ENCODE measurements at places on chromosomes 2 and 18.

DNA sequence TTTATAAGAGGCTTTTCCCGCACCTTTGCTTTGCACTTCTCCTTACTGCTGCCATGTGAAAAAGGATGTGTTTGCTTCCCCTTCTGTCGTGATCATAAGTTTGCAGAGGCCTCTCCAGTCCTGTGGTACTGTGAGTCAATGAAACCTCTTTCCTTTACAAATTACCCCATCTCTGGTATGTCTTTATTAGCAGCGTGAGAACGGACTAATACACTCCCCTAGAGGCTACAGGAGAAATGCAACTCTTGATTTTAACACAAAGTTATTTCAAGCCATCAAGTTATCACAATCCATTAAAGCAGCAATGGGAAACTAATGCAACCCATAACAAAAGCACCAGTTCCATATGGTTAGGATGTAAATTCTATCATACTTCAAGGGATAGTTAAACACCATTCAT lies 1378.8 kb upstream of the DDX18 start:
- DNase-seq, result no peak

GRCh38 chr2:144876013-144876412 lies 356.1 kb upstream of the ZEB2 start:
- no peak for DNase-seq

DNA sequence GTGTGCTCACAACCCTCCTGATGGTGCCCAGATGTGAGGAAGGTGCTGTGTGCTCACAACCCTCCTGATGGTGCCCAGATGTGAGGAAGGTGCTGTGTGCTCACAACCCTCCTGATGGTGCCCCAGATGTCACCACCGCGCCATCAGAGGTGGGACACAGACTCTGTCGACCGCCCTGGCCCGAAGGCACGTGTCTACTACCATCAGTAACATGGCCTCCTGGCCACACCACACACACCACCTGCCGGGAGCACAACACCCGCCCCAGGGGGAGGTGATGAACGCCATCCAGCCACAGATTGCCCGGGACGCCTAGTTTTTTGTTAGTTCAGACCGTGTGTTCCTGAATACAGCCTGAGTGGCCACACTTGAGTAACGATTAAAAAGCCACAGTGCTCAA lies 24.5 kb downstream of the HDAC4 start:
- DNase-seq, result no peak

DNA sequence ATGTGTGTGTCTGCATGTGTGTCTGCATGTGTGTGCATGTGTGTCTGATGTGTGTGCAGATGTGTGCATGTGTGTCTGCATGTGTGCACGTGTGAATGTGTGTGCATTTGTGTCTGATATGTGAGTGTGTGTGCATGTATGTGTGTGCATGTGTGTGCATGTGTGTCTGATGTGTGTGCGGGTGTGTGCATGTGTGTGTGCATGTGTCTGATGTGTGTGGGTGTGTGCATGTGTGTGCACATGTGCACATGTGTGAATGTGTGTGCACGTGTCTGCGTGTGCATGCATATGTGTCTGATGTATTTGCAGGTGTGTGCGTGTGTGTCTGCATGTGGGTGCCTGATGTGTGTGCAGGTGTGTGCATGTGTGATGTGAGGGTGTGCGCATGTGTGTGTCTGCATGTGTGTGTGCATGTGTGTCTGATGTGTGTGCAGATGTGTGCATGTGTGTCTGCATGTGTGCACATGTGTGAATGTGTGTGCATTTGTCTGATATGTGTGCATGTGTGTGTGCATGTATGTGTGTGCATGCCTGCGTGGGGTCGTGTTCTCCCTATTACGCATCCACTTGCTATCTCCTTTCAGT lies 470.1 kb upstream of the HS6ST1 start:
- DNase-seq, result no peak

GRCh38 chr18:600107-600506 lies 3.3 kb downstream of the CLUL1 start:
- no peak for DNase-seq

- DNase-seq, result no peak
These were observed 310.8 kb downstream of the ERBB4 start for GRCh38 chr2:212227755-212228154.

GRCh38 chr2:72524071-72524470 lies 301.8 kb downstream of the EXOC6B start:
- no peak for DNase-seq

DNA sequence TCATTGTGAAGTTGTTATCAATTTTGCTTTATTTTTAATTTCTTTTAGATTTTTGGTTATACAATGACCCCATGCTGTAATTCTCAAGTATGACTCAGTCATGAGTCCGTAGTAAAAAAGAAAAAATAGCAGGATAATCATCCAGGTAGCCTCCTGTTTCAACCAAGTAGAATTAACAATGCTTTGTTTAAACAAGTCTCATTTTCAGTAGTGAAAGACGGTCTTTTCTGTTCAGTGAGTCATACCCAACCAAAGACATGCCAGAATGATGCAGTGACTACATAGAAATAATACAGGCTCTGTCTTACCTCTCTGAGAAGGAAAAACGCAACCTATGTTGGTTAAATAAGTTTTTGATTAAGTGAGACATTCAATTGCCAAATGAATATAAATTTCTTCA lies 67.8 kb upstream of the DSC1 start:
- DNase-seq, result no peak

GRCh38 chr2:69594341-69594740 lies 49.2 kb downstream of the AAK1 start:
- DNase-seq, result no peak

DNA sequence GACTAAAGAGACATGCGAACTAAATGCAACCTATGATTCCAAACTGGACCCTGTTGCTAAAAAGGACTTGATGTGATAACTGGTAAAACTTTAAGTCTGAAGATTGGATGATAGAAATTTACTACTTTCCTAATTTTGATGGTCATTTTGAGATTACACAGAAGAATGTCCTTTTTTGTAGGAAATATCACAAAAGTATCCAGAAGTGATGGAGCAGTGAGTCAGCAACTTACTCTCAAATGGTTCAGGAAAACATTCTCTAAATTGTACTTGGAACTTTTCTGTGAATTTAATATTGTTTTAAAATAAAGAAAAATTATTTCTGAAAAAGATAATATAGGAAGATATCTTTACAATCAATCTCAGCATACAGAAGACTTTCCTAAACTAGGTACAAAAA lies 19.9 kb downstream of the MBOAT2 start:
- DNase-seq, result no peak

GRCh38 chr2:155368934-155369333 lies 670.4 kb downstream of the KCNJ3 start:
- DNase-seq, result no peak

GRCh38 chr2:181319286-181319685 lies 137.9 kb upstream of the ITGA4 start:
- no peak for DNase-seq

- no peak for DNase-seq
These were observed 15.1 kb downstream of the COBLL1 start for GRCh38 chr2:164826293-164827243.
